CD4-positive, CD25-positive, alpha-beta regulatory T cell (primary cell): ENCODE measurements at places on chromosomes 3 and 15.
A peak's percentile ranks its signal among the peaks of the same experiment; 100 is the strongest.

DNA sequence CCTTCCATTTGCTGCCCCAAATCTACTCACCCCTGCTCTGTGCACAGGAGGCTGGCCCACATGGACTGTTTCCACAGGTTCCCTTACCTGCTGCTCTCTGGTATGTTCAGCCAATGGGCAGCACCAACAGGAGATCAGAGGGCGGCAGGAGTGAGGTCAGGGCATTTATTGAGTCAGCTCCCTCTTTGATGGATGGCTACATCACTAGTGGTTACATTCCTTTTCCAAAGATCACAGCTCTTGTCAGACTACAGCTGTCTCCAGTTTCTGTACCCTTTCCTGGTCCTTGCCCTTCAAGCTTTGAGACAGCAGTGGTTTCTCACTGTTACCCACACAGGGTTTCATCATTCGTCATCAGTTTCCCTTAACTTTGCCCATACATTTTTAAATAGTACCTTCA lies 325.1 kb downstream of the SUCLG2 start:
- peak; percentile 4 for DNase-seq

- no peak for DNase-seq
Observed at GRCh38 chr3:112321867-112322652, 10.9 kb upstream of the CD200 start.

GRCh38 chr15:58538901-58539300 lies 107.1 kb downstream of the LIPC start:
- DNase-seq = no peak

GRCh38 chr3:153163756-153164550 lies 1.9 kb downstream of the RAP2B start:
- DNase-seq = no peak

DNA sequence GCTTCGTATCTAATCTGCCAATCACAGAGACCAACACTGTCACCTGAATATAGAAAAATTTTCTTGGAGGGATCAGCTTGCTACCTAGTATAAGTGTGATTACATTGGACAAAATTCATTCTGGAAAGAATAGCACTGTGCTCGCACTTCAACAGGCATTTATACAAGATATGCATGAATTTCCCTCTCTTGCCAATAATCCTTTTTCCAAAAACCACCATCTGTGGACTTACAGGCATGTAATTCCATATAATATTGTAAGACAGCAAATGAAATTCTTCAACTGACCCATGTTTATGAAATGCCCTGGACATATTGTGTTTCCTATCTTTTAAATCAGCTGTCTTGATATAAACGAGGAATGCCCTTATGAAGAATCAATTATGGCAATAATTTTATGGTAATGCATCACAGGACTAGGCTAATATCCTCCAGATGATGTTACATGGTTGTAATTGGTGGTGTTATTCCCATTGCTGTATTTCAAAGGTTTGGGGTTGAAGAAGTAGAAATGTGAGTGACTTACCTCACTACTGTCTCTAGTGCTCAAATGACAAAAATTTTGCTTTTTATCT lies 861.4 kb upstream of the NECTIN3 start:
- DNase-seq = no peak

GRCh38 chr15:29040370-29040751 lies 154.6 kb downstream of the APBA2 start:
- no peak for DNase-seq

GRCh38 chr3:112755845-112756613 lies 90.6 kb downstream of the CD200R1L start:
- no peak for DNase-seq
